ENCODE measurements at places on chromosomes 3 and 15.

DNA sequence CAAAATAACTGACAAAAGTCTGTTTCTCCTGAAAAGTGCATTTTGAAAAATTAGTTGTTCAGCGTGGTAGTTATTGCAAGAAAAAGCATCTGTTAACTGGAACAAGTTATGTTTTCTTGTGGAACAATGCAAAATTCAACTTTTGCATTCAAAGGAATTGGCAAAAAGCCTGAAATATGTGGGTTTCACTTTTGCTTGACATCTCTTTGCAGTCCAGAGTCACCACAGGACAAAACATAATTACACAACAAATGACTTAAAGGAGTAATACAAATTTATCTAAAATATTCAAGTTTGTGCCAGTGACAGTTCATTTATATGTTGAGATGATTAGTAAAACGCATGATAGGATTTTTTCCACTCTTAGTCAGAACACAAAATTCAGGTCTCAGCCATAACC lies 96.3 kb upstream of the P2RY1 start:
- DNase-seq: no peak

DNA sequence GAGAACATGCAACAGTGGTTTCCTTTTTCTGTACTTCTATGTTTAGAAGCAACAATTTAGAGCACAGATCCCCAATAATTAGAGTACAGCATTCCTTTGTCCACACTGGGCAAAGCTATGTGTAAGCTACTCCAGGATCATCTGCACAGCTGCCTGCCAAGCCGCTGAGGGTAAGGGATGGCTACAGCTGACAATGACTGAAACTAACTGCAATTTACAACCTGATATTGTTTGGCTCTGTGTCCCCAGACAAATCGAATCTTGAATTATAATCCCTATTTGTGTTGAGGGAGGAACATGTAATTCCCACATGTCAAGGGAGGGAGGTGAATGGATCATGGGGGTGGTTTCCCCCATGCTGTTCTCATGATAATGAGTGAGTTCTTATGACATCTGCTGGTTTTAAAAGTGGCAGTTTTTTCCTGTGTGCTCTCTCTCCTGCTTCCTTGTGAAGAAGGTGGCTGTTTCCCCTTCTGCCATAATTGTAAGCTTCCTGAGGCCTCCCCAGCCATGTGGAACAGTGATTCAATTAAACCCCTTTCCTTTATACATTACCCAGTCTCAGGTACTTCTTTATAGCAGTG lies 54.8 kb upstream of the TNFSF10 start:
- DNase-seq: no peak

DNA sequence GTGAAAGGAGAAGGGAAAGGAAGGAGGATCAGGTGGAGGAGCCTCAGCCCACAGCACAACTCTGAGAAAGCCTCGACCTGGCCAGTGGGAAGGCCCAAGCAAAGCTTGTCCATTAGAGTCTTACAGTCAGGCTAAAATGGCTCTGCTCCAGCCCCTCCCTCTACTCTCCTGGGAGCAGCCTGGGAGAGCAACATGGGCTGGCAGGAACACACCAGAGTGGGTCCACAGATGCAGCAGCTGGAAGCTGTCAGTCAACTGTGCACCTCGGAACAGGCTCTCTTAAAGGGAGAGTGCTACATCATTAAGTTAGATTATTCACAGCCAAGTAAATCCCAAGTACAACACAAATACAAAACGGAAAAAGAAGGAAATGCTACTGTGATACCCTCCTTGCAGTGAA lies 98.0 kb upstream of the LIMD1 start:
- DNase-seq: no peak

DNA sequence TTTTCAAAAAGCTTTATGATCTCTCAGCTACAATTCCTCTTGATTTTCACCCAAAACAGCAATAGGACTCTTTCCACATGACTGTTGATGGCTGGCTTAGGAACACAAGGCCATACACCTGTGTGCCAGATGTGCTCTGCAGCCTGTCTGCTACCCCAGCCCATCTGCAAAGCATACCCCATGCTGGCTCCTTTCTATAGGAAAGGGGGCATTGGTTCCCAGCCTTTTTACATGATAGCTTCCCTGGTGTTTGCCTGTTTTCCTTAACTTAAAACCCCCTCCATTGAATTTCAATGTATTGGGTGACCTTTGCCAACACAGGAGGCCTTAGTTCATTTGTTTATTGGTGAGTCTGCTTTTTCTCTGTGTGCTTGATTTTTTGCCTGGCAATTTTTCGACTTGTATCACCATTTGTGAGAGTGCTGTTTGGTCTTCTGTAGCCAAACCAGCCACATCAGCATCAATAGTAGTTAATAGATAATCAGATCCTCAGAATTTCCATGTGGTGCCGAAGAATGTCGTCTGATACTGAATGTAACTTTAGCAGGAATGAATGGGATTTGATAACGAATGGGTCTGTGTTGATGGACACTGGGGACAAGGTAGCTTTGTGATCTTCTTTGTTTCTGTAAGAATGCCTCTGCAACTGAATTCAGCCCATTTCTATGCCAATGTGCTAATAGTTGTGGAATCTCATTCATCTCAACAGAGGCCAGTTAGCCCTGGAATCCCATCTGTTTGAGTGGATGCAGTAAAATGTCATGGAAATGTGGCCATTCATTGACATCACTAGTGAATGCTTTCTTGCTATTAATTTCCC lies 272.2 kb upstream of the RARB start:
- DNase-seq: no peak

GRCh38 chr3:144363856-144364255 lies 392.2 kb downstream of the DIPK2A start:
- DNase-seq: no peak

DNA sequence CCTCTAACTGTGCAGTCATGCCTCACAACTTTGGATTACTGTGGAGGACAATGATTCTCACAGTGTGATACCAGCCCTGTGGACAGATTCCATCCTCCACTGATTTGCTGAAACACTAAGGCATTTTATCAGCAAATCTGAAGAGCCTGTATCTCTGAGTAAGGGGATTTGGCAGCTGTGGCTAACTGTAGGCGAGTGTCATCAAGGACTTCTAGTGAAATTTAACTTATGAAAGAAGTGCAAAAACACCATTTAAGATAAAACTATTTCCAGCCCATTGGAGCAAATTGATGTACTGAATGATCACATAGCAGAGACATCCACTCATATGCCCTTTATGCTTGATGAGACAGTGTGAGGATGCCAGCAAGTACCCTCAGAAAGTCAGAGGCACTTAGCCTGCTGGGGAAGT lies 13.9 kb upstream of the TMPRSS7 start:
- no peak for DNase-seq

DNA sequence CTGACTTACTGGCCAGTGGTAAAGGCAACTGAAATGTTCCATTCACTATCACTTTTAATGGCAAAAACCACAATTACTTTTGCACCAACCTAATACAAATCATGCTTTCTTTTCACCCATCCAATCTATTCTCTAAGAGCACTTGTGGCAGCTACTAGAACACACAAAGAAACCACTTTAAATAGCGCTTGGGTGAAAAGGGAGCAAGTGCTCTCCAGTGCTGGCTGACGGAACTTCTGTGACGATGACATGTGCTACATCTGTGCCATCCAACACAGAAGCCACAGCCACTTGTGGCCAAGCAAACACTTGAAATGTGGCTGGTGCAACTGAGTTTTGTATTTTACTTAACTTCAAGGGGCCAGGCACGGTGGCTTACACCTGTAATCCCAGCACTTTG lies 18.9 kb downstream of the SH3BP5 start:
- DNase-seq: no peak

DNA sequence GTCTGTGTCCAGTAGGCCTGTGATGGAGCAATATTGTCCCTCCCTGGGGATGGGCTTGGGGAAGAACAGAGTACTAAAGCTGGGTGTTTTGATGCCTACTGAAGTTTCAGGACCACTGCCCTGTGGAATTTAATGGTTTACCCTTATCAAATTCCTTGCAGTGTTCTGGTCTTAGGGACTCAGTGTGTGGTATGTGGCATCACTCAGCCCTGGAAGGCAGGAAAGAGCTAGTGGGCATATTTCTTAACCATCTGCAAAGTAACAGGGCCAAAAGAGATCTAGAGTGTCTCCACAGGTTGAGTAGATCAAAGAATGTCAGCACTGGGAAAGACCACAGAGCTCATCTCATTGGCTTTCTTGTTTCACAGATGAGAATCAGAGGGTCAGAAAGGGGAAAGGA lies 11.8 kb upstream of the SCN10A start:
- DNase-seq: no peak

- DNase-seq: no peak
These were observed 144.2 kb upstream of the ANKRD28 start for GRCh38 chr3:15941958-15942357.

GRCh38 chr3:192867645-192868044 lies 50.0 kb downstream of the MB21D2 start:
- DNase-seq: no peak

DNA sequence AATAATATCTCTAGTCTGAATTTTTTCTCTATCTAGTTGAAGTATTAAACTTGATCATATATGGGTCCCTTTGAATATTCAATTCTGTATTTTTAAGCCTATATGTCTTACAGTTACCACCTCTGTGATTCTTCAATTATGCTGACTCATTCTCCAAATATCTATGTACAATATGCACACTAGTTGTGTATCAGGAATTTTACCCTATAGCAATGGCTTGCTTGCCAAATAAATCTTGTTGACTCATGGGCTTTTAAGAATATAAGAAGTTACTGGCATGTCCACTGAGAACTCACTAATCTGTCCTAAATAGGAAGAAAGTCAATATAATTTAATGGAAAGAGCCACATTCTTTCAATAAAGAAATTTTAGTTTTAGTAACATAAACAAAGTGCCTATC lies 656.3 kb downstream of the RBMS3 start:
- DNase-seq: no peak

GRCh38 chr15:71364117-71364584 lies 248.9 kb downstream of the THSD4 start:
- DNase-seq: peak; percentile 98

DNA sequence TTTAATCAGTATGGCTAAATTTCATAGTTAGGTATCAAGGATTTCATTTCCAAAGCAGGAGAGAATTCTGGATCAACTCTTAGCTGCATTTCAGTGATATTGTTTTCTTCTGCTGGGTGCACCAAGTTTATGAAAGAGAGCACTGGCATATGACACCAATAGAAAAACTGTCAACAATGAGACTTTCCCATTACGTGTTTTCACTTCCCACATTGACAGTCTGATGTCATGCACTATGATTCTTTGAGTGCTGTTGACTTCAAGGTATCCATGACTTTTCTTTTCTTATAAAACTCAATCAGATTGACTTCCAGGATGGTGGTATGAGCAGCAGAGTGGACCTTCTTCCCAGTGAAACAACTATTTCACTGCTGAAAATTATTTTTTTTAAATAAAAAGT lies 476.1 kb downstream of the EDEM1 start:
- no peak for DNase-seq

DNA sequence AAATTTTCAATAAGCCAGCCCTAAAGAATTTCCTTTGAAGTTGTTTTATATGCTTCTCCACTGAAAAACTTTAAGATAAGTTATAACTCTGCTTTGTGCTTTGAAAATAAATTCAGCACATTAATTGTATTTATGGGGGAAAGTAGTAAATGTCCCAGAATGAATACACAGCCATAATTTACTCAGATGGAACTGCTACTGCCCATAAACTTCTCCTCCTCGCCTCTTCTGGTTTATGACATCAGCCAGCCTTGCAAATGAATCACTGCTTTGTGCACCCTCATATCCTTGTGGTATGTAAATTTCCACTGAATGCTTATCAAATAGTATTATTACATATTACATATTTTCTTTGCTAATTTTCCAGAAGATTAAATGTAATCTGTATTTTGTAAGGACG lies 302.0 kb downstream of the DIPK2A start:
- DNase-seq: no peak

DNA sequence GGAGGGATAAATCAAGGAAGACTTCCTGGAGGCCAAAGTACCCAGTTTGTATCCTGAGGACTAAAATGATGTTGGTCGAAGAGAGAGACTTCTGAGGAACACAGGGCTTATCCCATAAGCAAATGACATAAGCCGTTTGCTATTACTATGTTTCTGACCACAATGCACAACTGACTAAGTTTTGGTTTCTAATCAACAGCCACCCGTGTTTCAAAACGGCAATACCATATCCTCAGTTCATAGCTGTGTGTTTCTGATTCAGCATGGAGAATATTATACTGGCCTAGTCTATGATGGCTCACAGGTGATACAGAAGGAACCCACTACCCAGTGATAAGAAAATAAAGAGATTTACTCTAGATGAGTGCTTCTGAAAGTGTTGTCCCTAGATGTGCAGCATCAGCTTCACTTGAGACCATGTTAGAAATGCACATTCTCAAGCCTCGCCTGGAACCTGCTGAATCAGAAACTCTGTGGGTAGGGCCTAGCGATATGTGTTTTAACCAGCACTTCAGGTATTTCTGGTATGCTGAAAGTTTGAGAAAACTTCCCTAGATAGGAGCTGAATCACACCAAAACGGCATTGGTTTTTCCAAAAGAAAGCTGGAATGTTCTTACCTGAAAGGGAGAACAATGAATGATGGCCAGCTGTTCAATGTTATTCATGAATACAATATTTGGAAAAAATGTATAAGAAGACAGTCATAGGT lies 639.7 kb upstream of the NR2F2 start:
- no peak for DNase-seq

DNA sequence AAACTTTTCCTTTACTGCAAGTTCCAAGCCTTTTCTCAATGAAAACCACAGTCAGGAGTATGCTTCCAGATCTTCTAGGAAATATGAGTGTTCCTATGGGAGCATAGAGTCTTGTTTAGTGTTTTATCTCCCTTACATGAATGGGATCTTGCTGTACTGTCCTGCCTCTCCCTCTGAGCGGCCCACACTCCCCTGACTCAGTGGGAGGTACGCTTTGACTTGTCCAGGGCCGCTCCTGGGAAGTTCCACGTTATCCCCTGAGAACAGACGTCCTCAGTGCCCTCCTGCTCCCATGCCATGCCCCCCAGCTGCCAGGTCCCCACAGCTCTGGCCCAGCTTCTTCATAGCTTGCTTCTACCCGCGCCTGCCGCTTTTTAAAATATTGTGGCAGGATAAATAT lies 28.9 kb upstream of the VPS33B start:
- no peak for DNase-seq

GRCh38 chr15:60582370-60583036 lies 103.6 kb upstream of the ICE2 start:
- no peak for DNase-seq

GRCh38 chr15:26455828-26456227 lies 317.0 kb downstream of the GABRB3 start:
- no peak for DNase-seq

DNA sequence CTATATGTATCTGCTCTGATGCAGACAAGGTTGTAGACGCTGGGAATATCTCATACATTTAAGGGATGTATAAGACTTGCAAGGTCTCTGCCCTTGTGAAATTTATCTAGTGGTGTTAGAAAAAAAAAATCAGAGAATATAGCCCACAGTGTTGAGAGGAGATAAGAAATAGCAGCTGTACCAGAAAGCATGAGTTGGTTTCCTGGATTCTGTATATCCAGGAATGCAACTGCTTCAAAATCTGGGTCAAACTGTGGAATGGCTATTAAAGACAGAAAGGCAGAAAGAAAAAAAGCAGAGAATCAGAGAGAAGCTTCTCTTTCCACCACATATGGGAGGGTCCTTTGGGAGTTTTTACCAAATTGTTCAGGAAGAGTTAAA lies 1.5 kb upstream of the TMEM212 start:
- no peak for DNase-seq

GRCh38 chr3:104066658-104067057 lies 1300.1 kb upstream of the ALCAM start:
- DNase-seq: no peak

Measured in NCI-H526 treated with DMSO at 0.1 percent for 48 hours (cell line).